ENCODE measurements at places on chromosomes 7 and 10.

DNA sequence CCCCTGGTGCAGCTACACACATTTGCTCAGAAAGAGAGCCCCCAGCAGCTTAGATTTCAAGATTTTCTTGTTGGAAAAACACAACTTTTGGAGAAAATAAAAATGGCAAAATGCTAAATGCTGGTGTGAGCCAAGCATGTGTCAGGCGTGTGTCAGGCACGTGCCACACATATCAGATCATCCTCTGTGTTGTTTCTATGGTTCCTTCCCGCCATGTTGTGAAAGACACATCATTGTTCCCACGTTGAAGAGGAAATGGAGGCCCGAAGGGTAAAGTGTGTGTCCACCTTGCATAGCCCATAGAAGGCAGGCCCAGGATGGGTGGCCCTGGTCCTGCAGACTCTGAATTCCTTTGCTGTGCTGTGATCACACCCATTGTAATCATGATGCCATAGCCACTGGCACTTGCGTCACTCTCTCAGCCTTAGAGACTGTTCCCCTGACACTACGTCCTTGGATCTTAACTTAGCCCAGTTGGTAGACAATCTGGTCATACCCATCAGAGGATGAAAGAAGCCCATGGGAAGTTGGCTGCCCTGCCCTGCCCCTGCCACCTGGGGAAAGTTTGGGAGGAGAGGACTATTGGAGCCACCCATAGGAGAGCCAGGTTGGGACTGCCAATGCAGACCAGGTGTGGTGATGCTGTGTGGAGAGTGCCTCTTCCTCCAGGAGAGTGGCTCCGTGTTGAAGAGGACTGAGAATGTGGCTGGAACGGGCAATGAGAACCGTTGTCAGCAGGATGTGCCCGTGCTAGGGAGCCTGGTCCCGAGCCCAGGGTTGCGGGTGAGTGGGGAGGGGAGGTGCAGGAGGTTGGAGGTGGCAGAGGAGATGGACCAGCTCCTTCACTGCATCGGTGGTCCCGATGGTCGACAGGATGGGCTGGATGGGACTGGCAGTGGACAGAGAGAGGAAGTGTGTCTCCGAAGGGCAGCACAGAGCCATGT, 65.6 kb upstream of the IGFBP3 start:
- no peak for DNase-seq

DNA sequence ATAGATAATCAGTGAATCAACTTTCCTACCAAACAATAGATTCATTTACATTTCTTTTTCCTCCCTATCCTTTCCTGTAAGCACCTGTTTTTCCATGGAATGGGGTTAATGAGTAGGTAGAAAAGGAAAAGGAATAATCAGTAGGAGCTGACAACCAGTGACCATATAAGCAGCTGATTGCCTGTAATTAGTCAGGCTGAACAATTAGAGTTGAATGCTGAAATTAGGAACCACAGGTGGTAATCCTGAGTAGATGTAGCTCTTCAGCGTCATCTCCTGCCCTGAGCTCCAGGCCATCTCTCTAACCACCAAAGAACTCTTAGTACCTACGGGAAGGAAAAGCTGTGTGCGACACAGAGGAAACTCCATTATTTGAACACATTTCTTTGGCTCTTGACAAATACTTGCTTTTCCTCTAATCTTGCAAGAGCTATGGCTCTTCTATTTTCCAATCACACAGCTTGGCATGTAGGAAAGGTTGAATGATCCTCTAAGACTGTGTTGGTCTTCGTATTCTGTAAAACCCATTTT, 63.8 kb downstream of the KLHDC10 start:
- no peak for DNase-seq

DNA sequence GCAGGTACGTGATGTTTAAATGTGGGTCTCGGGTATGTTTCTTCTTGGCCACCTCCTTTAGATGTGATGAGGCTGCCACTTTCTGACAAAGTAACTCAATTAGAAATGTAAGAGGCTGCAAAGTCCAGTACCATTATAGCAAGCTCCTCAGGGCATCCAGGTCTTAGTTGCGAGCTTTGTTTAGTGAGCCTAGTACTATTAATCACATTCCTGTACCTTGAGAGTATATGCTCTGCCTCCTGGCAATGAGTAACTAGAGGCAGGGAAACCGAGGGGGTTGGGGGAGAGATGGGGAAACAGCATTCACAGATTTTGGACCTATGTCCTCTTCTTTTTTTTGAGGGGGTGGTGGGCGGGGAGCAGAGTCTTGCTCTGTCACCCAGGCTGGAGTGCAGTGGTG, 131.8 kb downstream of the GFRA1 start:
- no peak for DNase-seq

- DNase-seq = no peak
Observed at GRCh38 chr10:45552476-45552875, 120.1 kb downstream of the ZFAND4 start.

GRCh38 chr10:111916011-111916410, 267.6 kb downstream of the GPAM start:
- no peak for DNase-seq

DNA sequence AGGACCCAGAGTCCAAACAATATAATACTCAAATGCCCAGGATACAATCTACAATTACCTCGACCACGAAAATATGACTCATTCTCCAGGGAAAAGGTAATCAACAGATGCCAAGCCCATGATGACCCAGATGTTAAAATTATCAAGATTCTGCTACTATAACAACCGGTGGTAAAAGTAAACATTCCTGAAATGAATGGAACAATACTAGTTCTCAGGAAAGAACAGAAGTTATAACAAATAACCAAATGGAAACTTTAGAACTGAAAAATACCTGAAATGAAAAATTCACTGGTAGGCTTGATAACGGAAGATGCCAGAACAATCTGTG, 34.1 kb upstream of the GUSB start:
- peak; percentile 19 for DNase-seq

GRCh38 chr7:30036220-30036619, 8.0 kb downstream of the PLEKHA8 start:
- DNase-seq = no peak

GRCh38 chr7:121337398-121337797, 8.6 kb downstream of the WNT16 start:
- DNase-seq = peak; percentile 72

- no peak for DNase-seq
Observed at GRCh38 chr10:121307411-121307980, 290.7 kb downstream of the FGFR2 start.

DNA sequence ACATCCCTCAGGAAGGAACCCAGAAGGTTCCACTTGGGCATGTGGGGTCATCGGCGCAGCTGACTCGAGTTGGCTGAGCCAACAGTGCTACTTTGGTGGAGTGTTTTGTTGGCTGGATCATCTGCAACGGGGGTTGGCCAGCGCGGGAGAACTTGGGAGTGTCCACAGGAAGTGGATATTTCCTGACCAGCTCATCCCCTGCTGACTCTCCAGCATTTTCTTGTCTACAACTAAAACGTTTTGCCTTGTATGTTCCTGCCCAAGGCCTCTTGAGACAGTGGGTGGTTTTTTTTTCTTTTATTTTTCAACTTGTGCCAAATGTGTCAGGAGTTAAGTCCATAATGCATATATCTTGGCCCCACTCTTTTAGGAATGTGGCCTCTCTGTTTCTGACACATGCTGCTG, 208.6 kb downstream of the ZNF365 start:
- peak; percentile 99 for DNase-seq

DNA sequence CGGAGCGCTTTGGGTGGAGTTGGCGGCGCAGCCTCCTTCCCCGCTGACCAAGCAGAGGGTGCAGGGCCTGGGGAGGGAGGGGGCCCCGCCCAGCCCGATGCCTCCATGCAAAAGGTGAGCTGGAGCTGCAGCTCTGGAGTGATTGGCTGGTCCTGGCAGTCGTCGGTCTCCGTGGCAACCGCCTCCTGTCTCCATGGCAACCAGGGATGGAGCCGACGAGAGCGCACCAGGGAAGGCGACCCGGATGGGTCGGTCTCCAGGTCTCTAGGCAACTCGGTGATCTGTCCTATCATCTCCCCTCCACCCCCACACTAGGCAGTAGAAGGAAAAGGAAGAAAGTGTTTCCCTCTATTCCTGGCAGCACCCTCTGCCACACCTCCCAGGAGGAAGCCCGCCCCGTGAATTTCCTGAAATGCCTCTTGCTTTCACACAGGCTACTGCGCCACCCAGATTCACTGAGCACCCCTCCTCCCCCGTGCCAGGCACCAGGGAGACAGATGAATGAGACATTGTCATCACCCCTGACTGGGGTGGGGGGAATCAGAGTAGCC, 647 bp upstream of the NACAD start:
- DNase-seq = peak; percentile 62

- peak; percentile 33 for DNase-seq
Observed at GRCh38 chr10:79292891-79293746, 54.1 kb upstream of the PPIF start.

DNA sequence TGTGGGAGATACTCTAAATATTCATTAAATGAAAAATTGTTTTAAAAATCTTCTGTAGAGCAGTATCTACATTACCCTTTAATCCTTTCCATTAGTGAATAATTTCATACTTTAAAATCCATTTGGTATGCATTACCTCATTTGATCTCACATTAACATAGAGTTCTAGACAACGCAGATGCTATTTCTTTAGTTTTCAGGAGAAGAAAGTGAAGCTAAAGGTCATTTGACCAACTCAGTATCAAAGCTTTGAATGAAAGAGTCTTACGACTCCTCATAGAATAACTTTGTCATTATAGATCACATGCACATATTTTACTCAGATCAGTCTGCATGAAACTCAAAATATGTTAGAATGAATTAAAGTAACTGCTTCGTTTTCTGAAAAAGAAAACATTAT, 460.2 kb downstream of the DNAJB9 start:
- DNase-seq = no peak

DNA sequence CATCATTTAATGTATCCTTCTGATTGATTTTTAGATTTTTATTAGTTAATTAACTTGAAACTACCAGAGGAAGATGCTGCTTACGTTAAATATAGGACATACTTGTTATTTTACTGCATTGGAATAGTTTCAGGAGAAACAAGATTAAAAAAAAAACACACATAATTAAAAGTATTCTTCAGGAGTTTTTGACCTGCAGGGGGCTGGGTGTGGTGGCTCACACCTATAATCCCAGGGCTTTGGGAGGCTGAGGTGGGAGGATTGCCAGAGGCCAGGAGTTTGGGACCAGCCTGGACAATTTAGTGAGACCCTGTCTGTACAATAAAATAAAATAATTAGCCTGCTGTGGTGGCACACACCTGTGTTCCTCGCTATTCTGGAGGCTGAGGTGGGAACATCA, 10.7 kb downstream of the CBLL1 start:
- no peak for DNase-seq

DNA sequence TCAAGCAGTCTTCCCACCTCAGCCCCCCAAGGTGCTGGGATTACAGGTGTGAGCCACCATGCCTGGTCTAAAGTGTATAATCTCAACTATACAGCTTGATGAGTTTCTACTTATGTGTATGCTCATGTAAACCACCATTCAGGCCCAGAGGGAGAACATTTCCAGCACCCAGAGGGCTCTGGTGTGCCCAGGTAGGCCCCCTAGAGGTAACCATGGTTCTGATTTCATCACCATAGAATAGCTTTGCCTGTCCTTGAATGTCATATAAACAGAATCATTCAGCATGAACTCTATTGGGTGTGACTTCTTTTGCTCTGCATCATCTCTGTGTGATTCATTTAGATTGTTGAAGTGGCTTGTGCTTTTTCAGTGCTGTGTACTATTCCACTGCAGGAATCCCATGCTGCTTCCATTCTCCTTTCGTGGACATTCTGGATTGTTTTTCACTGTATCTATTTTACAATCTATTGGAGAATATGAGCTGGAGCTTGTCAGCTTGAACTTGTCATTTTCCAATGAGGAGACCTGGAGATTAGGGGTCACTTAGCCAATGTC, 35.2 kb downstream of the COL26A1 start:
- no peak for DNase-seq

- no peak for DNase-seq
Observed at GRCh38 chr10:123655751-123656150, 10.4 kb upstream of the GPR26 start.

- no peak for DNase-seq
Observed at GRCh38 chr7:2904202-2904601, 60.1 kb upstream of the GNA12 start.

DNA sequence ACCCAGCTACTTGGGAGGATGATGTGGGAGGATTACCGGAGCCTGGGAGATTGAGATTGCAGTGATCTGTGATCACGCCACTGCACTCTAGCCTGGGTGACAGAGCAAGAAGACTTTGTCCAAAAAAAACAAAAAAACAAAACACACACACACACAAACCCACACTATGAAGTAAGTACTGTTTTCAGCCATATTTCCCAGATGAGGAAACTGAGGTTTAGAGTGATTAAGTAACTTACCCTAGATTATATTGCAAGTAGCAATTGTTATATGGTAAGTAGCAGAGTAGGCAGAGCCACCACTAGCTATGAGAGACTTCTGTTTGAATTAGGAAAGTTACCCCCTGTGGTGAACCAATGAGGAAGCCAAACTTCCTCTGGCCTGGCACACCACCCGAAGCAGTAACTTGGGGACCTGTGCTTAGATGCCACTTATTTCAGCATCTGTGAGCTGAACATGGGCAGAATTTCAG, 61.9 kb downstream of the MCU start:
- DNase-seq = no peak

GRCh38 chr7:137583172-137583571, 239.6 kb upstream of the PTN start:
- no peak for DNase-seq

DNA sequence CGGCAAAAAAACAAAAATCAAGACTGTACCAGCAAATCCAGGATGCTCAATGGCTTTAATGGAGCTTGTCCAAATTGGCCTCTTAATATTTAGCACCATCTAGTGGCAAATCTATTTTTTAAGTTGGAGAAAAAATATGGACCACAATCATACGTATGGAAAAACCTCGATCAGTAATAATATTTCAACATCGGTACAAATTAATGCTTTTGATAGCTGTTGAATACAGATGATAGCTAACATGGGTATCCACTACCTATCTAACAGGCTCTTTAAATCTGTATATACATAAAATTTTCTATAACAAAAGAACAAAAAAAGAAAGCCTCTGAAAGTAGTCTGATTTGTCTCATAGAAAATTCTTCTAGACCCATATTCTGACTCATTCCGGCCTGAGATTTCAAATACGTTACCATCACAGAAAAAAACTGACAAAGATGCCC, 29.2 kb downstream of the COA1 start:
- peak; percentile 73 for DNase-seq

DNA sequence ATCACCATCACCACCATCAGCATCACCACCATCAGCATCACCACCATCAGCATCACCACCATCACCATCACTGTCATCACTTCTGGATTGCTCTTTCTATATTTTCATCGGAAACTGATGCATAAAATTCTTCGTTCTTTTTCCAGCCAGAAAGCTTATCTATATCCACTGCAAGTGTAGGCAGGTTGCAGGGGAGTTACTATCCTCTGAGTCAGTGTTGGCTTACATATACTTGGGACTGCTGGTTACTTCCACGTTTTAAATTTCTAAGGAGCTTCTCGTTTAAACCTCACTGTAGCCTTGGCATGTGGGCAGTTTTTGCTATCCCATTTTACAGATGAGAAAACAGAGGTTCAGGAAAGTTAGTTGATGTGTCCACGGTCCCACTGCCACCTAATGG, 66.1 kb downstream of the FOXL3 start:
- DNase-seq = no peak

- DNase-seq = no peak
Observed at GRCh38 chr7:91427051-91427450, 162.8 kb downstream of the FZD1 start.

Measured in fibroblast of skin of scalp (primary cell).